ENCODE measurements at places on chromosomes 11 and 22.

GRCh38 chr11:65653229-65654225, 9.2 kb downstream of the RELA start:
- no peak for DNase-seq

DNA sequence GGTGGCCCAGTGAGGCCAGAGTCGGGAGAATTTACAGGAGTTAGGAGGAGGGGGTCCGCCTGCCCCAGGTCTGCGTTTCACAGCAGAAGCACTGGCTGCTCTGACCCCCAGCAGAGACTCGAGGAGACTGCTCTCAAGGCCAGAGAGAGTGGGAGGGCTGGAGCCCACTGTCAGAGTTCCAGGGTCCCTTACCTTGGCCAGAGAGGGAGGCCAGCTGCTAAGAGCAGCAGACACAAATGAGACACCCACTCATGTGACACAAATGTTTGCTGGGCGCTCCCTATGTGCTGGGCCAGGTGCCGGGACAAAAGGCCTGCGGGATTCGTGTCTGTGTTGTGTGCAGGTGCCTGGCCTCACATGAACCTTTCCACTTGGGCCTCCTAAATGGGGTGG, 2.8 kb upstream of the TNFRSF13C start:
- no peak for DNase-seq

DNA sequence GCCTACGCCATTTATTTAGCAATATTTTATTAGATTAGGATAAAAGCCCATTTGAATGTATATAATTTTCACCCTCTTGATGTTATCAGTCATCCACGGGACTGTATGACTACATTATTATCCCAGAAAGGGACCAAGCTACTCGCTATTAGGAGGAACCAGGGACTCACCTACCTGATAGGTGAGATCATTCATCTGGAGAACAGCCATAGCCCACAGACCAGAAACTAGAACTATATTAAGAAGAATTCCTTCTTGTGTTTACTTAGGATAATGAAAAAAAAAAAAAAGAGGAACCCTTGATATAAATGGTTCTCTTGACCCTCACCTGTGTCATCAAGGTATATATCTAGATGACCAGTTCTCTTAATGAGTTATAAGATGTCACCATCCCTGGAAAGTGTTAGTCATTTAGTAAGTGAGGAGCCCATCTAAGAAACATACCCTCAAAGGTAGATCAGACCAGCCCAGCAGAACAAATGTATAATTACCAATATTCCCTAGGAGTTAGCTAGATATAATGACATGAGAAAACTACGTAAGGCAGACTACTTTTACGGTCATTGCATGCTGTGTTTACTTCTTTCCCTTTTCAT, 8.0 kb downstream of the SIK3 start:
- no peak for DNase-seq

GRCh38 chr11:134412203-134413042, at the start of gene B3GAT1:
B3GAT1 (minus strand) TSS chr11:134412242; CDS start chr11:134387659, 24,583 bp downstream.
- DNase-seq = no peak

DNA sequence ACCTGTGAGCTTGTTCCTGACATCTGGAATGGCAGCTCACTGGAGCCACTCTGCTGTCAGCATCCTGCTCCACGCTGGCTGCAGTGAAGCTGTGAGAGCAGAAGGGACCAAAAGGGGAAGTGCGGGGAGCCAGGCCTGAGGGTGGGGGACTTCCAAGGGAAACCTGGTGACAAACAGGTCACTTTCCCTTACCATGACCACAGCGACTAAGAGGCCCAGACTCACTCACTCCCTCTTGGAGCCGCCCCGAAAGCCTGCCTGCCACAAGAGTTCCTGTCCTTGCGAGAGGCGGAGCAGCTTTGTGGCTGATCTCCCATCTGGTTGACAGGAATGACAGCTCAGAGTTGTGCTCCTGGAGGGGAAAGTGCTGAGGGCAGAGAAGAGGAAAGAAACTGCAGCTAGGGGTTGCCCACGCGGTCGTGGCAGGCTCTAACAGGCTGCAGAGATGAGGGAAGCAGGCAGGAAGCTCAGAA, 183.8 kb upstream of the NTM start:
- peak; percentile 16 for DNase-seq

GRCh38 chr11:120034881-120035630, 102.9 kb downstream of the TRIM29 start:
- DNase-seq = no peak

GRCh38 chr11:31214372-31214771, 155.2 kb downstream of the DCDC1 start:
- DNase-seq = no peak

GRCh38 chr22:42614312-42615091, at the start of gene POLDIP3:
POLDIP3 (minus strand) TSS chr22:42614883; CDS start chr22:42614857, 26 bp downstream.
- DNase-seq = peak; percentile 93

DNA sequence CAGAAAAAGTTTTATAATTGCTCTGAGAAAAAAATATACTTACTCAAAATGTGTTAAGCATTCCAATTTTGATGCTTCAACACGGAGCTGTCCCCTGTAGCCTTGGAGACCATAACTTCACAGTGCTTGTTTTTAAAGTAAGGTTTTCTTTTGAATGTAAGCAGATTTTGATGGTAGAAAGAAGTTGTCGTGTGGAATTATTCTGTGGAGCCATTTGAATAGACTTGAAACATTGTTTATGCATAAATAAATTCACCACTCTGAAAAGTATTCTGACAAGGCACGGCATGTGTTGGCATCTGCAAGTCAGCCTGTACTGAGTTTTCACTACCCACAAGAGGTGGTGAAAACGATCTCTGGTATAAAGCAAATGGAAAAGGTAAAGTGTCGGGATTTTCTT, 115.5 kb downstream of the UVRAG start:
- no peak for DNase-seq

- no peak for DNase-seq
Observed at GRCh38 chr11:11988099-11988651, 20.3 kb downstream of the DKK3 start.

DNA sequence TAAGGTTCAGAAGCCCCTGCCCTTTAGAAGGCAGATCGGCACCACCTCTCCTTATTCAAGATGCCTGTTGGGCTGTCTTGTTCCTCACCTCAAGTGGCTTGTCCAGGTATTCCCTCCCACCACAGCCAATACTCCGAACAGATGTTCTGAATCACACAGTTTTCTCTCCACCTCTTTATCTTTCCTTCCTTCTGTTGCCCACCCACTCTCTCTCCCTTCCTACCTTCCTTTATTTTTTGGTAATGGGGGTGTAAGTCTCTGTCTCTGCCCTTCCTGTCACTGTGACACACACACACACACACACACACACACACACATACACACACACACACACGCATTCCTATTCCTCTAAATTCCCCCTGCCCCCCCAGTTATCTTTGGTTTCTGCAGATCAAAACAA, 8.4 kb downstream of the BEST1 start:
- DNase-seq = no peak

DNA sequence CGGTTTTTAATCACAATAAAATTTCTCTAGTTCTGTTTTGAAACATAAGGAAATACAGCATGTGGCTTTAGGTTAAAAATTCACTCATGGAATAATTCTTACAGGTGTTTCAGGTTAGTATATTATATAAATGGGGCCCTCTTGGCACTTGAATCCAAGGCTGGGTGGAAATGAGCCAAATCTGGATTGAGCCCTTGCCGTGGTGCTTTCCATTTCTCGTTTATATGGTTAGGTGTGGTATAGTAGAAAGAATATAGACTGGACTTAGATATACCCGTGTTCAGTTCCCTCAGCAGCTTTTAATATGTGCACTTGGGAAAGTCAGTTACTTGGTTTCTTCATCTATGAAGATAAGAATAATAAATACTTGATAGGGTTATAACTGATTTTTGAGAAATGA, 16.0 kb downstream of the ZFP91 start:
- no peak for DNase-seq

GRCh38 chr11:70725278-70725677, 326.9 kb downstream of the CTTN start:
- no peak for DNase-seq

GRCh38 chr11:66619080-66619554, 2.7 kb downstream of the RBM14 start:
- peak; percentile 28 for DNase-seq

GRCh38 chr11:15339302-15339701, 224.6 kb downstream of the INSC start:
- no peak for DNase-seq

- DNase-seq = no peak
Observed at GRCh38 chr11:70580036-70580805, 181.9 kb downstream of the CTTN start.

- no peak for DNase-seq
Observed at GRCh38 chr11:43681401-43681942, 934 bp downstream of the HSD17B12 start.

DNA sequence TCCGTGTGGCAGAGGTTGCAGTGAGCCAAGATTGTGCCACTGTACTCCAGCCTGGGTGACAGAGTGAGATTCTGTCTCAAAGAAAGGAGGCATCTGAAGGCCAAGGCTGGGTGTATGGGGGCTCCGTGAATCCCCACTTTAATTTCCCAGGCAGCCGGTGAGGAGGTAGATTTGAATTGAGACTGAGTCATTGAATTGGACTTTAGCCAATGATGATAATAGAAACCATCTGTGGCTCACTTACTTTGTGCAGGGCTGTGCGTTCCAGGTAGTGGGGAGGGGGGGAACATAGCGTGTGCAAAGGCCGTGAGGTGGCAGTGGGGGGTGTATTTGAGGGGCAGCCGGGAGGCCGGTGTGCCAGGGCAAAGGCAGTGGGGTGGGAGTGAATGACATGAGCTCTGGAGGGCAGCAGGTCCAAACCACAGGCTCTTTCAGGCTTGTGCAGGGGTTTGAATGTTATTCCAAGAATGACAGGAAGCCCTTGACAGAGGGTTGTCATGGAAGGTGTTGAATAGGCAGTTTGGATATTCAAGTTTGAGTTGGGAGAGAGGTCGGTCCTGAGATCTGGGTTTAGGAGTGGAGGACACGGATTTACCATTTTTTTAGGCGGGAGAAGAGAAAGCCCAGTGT, 6.1 kb downstream of the ARHGAP8 start:
- DNase-seq = no peak

DNA sequence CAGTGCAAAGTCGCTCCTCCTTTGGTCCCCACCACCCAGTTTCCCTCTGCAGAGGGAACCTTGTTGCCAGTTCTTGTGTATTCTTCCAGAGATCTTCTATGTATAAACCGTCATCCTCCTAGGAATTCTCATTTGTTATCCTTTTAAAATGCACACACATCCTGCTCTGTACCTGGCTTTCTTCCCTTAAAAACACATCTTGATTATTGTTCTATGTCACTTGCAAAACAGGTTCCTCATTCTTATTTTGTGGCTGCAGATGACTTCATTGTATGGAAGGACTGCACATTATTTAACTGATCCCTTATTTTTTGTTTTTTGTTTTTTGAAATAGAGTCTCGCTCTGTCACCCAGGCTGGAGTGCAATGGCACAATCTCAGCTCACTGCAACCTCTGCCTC, 26.6 kb upstream of the SYT7 start:
- DNase-seq = no peak

DNA sequence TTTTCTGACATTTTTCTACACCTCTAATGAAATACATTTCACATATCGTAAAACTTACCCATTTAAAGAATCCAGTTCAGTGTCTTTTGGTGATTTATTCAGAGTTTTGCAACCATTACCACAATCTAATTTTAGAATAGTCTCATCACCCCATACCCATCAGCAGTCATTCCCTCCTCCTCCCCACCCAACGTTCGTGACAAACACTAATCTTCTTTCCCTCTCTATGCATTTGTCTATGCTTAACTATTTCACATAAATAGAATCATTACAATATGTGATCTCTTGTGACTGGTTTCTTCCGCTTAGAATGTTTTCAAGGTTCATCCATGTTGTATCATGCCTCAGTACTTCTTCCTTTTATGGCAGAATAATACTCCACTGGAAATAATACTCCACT, 9.5 kb downstream of the TTC28 start:
- DNase-seq = no peak

DNA sequence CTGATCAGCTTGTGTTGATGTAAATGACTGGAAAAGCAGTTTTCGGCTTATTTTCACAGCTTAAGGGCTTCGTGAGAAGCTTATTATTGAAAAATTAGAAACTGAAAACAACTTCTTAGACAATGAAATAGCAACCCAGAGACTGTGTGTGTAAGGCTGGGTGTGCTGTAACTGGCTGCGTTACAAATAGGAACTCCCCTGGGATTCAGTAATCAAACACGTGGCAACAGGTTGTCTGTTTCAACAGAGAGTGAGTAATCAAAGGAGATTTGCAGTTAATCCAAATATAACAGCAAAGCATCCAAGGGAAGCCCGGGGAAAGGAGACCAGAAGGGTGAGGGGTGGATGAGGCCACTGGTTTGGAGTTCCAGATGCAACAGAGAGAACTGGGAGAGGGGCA, 19.2 kb downstream of the NTM start:
- DNase-seq = no peak

GRCh38 chr11:115911613-115912346, 407.6 kb upstream of the CADM1 start:
- DNase-seq = no peak

GRCh38 chr11:127195501-127196120, 195.0 kb upstream of the KIRREL3 start:
- no peak for DNase-seq

DNA sequence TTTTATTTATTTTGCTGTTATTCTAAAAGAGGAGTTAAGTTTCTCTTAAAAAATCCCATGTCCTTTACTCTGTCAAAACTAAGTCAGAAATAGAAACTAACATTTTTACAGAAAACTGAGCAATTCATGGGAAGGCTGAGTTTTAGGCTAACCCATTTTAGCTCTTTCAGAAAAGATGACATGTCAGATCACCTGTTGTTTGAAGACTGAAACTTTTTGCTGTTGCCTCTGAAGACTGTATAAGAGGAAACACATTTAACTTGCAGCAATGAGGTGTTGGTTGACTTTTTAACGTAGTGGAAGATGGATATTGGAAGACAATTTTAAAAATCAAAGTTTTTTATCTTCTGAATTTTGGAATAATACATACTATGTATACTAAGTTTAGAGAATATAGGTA, 115.4 kb downstream of the METTL15 start:
- DNase-seq = no peak

- DNase-seq = no peak
Observed at GRCh38 chr11:125376117-125376516, 119.9 kb downstream of the FEZ1 start.

- DNase-seq = no peak
Observed at GRCh38 chr11:119993722-119994121, 144.2 kb downstream of the TRIM29 start.

GRCh38 chr11:68950270-68950669, 30.5 kb downstream of the MRGPRD start:
- DNase-seq = no peak

DNA sequence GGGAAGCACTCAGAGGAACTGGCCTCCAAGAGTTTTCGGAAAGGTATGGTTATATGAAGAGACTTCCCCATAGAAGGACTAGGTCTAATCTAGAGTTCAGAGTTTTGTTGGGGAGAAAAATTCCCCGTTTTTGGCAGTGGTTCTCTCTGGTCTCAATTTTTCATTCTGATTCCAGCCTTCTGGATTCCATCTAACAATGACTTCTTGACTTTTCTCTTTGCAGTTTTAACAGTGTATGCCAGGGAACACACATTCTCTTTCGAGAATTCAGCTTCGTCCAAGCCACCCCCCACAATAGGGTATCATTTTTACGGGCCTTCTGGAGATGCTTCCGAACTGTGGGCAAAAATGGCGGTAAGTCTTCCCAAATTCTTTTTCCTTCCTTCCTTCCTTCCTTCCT, 115.6 kb downstream of the CSTPP1 start:
- no peak for DNase-seq

Measured in GM19239 (cell line).